NCI-H187 (cell line): ENCODE measurements at places on chromosomes 6 and 20.

DNA sequence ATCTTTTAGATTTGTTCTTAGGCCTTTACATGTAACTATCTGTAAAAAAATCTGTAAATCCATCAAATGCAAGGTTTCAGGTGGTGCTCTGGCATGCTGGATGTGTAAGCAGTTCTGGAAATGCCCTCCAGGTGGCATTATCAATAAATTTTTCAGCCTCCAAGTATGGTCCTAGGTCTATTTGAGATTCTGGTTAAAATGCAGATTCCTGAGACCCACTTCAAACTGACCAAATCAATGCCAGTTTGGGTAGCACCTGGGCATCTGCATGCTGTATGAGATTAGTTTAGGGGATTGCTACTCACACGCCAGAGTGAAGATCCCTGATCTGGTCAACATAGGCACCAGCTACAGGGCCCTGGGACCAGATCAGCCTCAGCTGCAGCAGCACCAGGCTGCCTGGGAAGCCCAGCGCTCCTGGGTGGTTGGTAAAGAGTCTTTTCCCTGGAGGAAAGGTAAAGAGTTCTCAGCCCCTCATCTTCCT, 507.3 kb upstream of the CITED2 start:
- DNase-seq, result no peak

DNA sequence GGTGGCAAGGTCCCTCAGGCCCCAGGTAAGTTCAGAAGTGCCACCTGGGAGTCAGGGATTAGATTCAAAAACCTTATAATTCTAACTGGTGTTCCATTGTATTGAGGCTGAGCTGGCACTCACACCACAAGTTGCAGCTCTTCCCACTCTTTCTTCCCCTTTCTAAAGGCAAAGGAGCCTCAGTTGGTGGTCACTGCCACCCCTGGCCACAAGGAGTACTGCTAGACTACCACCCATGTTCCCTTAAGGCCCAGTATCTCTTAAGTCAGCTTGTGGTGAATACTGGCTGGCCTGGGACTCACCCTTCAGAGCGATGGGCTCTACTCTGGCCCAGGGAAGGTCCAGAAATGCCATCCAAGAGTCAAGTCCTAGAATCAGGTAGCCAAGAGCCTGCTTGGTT, 421.1 kb upstream of the KHDRBS2 start:
- DNase-seq, result no peak

- no peak for DNase-seq
These were observed 49.0 kb upstream of the ASF1A start for GRCh38 chr6:118844915-118845314.

DNA sequence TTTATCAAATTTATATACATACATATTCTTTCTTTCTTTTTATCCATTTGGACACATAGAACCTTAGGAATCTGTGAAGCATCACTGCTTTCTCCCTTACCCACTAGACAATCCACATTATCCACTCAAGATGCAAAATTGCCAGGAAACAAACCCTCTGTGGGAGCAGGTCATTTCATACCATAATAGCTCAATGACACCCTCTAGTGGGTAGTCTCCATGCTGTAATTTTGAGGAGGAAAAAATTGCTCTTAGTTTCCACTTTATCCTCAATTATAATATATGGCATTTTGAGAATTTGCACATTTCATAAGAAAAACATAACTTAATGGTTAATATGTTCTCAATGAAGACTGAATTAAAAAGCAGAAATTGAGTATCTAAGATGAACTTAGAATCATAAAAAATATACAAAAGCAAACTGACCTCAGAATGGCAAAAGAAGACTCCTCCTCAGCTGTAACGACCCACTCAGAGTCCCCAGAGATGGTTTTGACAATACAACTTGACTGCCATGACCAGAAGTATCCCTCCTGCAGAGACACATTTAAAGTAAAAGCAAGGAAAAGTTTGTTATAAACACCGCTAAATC, 164.1 kb downstream of the FRK start:
- DNase-seq, result peak; percentile 13

- DNase-seq, result no peak
These were observed 135.5 kb upstream of the PLCB4 start for GRCh38 chr20:8933381-8933807.

GRCh38 chr6:156988276-156989158, 211.3 kb downstream of the ARID1B start:
- peak; percentile 8 for DNase-seq

GRCh38 chr6:53906842-53907241, 112.0 kb downstream of the LRRC1 start:
- no peak for DNase-seq

GRCh38 chr20:1166948-1167720, 17.6 kb downstream of the TMEM74B start:
- DNase-seq, result no peak

- no peak for DNase-seq
These were observed 541.7 kb upstream of the FLRT3 start for GRCh38 chr20:14879020-14879697.

- no peak for DNase-seq
These were observed 155.2 kb upstream of the RIN2 start for GRCh38 chr20:19602675-19603375.

- no peak for DNase-seq
These were observed 409.3 kb upstream of the RUNX2 start for GRCh38 chr6:44918671-44919296.

- DNase-seq, result no peak
These were observed 102.0 kb downstream of the ANKS1A start for GRCh38 chr6:34990971-34991560.

DNA sequence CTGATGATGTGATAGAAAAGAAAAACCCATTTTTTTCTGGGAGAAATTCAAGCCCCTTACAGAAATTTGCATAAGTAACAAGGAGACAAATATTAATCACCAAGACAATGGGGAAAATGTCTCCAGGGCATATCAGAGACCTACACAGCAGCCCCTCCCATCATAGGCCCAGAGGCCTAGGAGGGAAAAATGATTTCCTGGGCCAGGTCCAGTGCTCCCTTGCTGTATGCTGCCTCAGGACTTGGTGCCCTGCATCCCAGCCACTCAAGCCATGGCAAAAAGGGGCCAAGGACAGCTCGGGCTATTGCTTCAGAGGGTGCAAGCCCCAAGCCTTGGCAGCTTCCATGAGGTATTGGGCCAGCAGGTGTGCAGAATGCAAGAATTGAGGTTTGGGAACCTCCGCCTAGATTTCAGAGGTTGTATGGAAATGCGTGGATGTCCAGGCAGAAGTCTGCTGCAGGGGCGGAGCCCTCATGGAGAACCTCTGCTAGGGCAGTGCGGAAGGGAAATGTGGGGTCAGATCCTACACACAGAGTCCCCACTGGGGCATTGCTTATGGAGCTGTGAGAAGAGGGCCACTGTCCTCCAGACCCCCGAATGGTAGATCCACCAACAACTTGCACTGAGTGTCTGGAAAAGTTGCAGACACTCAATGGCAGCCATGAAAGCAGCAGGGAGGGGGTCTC, 7.6 kb upstream of the DBNDD2 start:
- no peak for DNase-seq

GRCh38 chr20:34771680-34772081, 53.8 kb downstream of the NCOA6 start:
- DNase-seq, result no peak

DNA sequence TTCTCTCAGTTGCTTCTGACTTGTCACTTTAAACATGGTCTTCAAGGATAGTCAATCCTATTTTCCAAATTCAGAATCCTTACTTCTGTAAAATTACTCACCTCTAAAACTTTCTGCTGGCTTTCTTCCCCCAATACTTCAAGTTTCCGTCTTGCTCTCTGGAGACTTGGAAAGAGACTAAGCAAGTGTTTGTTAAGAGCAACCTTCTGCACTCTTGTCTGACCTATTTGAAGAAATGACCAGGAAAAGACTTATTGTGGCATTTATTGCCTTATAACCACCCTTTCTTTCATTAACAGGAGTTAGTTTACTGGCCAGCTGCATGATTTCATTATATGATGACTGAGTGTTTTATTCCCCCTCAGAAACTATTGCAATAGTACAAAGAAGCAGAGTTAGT, 181.0 kb downstream of the TBC1D7 start:
- DNase-seq, result no peak
